ENCODE measurements at places on chromosomes 6 and 20.

GRCh38 chr6:47362857-47363461, 53.3 kb upstream of the TNFRSF21 start:
- no peak for DNase-seq

- no peak for DNase-seq
These were observed 18.3 kb downstream of the VEGFA start for GRCh38 chr6:43788301-43788700.

DNA sequence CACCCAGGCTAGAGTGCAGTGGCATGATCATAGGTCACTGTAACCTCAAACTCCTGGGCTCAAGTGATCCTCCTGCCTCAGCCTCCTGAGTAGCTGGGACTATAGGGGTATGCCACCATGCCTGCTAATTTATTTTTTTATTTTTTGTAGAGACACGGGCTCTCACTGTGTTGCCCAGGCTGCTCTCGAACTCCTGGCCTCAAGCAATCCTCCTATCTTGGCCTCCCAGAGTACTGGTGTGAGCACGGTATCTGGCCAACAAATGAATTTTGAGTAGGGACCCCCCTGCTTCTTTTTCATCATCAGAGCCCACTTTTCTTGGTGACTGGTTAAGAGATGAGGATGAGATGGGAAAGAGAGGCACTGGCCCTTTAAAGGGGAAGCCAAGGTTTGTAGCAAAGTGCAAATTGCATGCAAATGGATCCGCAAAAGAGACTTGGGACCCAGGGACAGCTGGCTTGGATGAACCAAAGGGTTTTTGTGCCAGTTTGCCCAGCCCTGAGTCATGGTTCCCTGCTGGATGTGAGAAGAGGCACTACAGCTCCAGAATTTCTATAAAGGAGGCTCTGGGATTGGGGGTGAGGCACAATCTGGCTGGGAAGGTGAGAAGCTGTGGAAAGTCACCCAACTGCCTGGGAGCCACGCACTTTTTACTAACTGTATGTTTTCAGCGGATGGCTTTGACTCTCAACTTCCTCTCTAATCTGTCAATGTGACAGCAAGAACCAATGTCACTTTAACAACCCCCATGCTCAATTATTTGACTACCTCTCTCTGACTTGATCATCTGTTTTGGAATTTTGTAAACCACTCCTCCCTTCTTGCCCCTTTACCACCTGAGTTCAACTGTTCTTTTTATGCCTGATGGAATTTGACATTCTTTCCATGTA, 58.7 kb upstream of the RNF24 start:
- DNase-seq, result no peak

GRCh38 chr20:20939006-20939405, 167.2 kb downstream of the LINC00237 start:
- DNase-seq, result no peak

DNA sequence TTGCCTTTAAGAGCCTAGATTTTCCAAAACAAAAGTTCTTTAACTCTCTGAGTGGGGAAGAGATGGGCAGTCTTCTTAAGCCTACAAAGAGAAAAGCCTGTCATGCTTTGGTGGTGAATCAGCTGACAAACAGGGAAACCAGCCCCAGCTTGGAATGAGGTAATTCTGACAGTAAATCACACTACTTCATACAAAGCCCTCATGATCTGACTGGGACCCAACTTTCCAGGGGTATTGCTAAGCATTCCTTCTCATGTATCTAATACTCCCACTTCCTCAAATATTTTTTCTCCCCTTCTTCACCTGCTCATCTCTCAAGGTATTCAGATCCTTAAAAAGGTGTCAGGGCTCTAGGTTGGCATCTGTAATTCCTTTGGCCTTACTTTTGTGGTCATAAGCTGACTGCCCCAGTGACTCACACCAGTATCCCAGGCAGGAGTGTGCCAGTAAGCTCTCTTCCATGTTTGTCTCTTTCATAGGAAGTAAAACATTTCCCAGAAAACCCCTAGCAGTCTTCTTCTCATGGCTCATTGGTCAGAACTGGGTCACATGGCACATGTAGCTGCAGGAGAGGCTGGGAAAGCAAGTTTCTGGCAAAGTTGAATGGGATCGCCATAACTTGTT, 15.0 kb upstream of the TBC1D22B start:
- DNase-seq, result peak; percentile 55

DNA sequence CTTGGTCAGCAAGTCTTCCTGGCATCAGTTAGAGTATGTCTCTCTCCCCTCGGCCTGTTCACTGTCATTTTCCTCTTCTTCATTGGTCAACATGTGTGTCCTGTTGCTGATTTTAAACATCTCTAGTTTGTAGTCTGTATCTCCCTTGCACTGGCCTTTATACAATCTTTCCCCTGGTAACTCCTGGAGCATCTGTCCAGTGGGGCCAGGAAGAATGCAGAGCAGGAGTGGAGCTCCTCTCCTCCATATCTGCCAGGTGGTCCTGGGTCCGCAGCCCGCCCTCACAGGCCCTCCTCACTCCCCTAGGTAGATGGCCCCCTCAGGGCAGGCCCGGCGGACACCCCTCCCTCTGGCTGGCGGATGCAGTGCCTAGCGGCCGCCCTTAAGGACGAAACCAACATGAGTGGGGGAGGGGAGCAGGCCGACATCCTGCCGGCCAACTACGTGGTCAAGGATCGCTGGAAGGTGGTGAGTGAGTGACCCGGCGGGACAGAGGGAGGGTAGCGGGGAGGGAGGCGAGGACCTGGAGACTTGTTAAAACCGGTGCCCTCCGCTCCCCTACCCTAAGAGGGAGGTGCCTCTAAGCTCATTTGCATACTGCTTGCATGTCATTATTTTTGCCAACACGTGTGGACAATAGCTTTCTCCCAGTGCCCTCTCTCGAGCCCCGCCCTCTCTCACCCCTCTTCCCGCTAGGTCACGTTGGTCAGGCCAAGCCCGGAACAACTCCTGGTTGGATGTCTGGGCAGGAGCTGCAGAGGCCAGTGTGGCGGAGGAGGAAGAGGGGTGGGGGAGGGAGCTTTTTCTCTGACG, 3.2 kb downstream of the TTBK1 start:
- peak; percentile 47 for DNase-seq

GRCh38 chr6:106739387-106739786, 110.0 kb downstream of the QRSL1 start:
- no peak for DNase-seq

DNA sequence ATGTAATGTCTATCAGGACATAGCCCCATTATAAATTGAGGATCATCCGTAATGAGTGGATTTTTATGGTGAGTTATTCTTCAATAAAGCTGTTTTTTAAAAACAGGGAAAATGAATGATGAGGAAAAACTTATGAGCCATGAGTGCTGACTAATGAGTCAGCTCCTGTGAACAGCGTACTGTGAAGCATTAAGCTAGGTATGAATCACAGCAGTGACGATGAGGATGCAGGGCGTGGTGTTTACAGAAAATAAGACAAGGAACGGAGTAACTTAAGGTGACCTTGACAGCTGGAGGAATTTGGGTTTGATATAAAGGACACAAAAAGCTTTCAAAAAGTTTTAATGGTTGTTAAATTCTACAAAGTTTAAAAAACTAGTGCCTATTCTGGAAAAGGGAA, 96.3 kb downstream of the FOXF2 start:
- DNase-seq, result no peak

DNA sequence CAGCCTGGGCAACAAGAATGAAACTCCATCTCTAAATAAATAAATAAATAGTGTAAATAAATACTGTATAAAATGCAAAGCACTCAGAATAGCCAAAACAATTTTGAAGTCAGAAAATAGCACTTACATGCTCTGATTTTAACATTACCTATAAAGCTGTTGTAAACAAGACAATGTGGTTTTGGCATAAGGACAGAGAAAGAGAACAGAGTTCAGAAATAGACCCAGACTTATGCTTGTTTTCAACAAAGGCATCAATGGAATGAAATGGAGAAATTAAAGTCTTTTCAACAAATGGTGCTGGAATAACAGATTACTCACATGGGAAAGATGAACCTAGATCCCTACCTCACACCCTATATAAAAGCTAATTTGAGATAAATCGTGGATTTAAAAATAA, 10.4 kb downstream of the ACAT2 start:
- no peak for DNase-seq

GRCh38 chr6:139349464-139350020, 24.9 kb downstream of the CITED2 start:
- no peak for DNase-seq

GRCh38 chr20:31667315-31668285, 29.9 kb downstream of the COX4I2 start:
- no peak for DNase-seq
